ENCODE measurements at places on chromosomes 6 and 20. TPM values are rescaled to one million over a fixed set of nuclear protein-coding genes. Genes with fewer than 3 reads are reported as not detected.

DNA sequence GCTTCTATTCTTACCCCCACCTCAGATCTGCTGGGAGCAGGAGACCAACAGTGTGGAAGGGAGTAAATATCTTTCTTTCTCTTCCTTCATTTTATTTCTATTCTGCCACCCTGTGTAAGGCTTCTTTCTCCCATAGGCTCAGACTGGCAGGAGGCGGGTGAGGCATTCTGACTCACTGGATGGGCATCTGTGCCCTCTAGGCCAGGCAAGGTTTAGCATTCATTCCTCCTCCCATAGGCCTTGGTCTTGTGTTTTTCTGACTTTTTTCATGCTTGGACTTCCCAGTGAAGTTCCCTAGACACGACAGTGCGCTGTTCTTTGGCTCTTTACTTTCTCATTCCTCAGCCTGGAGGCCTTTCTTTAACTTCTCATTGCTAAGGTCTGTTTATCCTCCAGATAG, 235.2 kb downstream of the SYNE1 start:
- peak; percentile 29 for DNase-seq

- peak; percentile 54 for DNase-seq
Measured at GRCh38 chr20:51326201-51326819, 216.2 kb downstream of the NFATC2 start.

- no peak for DNase-seq
Measured at GRCh38 chr6:113597231-113597583, 259.9 kb upstream of the MARCKS start.

Gene CGA
- not detected for total RNA-seq

Gene SYCP2
- total RNA-seq = 0.59 TPM

Gene DLL1
- 5.3 TPM for total RNA-seq

Measured in HCT116 (cell line).